ENCODE measurements at places on chromosomes 4 and X. TPM values are rescaled to one million over a fixed set of nuclear protein-coding genes. Genes with fewer than 3 reads are reported as not detected.

- DNase-seq, result no peak
These were observed 153.4 kb downstream of the ARX start for GRCh38 chrX:24862343-24862742.

DNA sequence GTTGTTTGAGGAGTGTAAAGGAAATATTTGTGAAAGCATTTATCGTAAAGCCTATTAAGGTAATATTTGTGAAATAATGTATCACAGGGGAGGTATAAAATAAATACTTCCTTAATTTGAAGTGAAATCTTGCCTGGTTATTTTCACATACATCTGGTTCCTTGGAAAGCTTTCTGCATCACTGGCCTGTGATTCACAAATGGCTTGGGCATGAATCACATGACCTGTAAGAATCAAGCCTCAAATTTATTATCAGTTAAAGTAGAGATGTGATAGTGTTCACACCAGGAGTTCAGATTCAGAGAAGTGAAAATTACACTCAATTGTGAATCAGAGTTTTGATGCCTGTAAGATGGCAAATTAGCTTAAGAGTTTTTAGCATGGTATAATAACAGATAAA lies 1911.4 kb downstream of the STIM2 start:
- DNase-seq, result no peak

DNA sequence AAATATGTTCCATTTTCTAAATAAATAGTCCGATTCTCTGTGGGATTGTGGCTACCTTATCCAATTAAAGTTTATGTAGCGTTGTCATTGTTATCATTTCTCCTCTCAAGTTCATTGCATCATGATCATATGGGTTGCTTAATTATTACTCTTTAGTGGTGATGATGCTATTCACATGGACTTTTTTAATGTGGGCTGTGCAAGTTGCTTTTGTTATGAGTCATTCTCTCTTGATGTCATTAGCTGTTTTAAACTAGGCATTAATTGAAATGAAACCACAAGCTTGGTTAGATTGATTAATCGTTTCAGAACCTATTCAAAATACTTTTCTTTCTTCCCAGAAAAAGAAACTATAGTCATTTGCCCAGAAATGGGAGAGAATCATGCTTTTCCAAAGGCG lies 38.2 kb downstream of the NHS start:
- DNase-seq, result no peak

DNA sequence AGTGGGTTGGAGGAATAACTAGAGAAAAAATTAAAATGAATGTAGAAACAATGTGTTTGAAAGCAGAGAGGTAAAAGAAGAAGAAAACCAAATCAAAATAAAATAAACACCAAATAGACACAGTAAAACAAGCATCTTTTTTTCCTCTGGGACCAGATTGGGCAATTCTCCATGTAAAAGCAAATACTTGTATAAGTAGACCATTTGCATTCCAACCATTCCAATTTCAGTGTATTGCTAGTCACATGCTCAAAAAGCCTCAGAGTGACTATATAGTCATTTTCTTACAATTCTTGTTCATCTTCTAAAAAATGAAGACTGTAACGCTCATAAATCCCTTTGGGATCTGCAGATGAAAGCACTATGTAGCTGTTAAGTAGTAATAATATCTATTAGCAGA lies 969.5 kb downstream of the PCDH18 start:
- DNase-seq, result no peak

DNA sequence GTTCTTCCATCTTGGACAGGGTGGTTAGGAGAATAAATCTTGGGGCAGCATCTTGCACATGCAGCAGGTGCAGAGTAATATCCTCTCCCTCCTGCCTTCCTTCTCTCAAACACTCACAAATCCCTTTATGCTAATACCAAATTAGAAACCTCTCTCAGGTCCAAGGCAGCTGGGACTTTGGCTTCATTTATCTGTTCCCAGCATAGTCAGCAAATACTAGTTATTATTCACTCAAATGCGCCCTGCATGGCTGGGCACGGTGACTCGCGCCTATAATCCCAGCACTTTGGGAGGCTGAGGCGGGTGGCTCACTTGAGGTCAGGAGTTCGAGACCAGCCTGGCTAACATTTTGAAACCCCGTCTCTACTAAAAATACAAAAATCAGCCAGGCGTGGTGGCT lies 156.0 kb upstream of the GALNT7 start:
- DNase-seq, result no peak

Gene KDR
- not detected for total RNA-seq
